ENCODE measurements at places on chromosomes 1 and 21. TPM values are rescaled to one million over a fixed set of nuclear protein-coding genes. Genes with fewer than 3 reads are reported as not detected.

Gene PADI4
- 0.13 TPM for total RNA-seq

Gene SMIM34
- not detected for total RNA-seq

Gene PDZK1
- total RNA-seq, result not detected

Gene TFF1
- total RNA-seq, result not detected

All from HT1080 (cell line).